CD4-positive, alpha-beta T cell treated with Interleukin-2 at 100 ng/mL for 4 hours (primary cell): ENCODE measurements at places on chromosomes 12 and 14.

GRCh38 chr12:85923767-85924331 is 49.8 kb downstream of the NTS start:
- no peak for DNase-seq

DNA sequence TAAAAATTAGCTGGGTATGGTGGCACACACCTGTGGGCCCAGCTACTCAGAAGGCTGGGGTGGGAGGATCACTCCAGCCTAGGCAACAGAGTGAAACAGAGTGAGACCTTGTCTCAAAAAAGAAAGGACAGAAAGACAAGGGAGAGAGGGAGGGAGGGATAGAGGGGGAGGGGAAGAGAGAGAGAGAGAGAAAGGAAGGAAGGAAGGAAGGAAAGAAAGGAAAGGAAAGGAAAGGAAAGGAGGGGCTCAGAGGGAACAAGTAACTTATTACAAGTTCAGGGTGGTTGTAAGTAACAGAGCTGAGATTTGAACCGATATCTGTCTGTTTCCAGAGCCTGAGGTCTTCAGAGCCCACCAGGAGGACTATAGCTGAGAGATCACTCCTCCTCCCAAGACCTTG is 8.3 kb downstream of the IFFO1 start:
- DNase-seq: no peak

DNA sequence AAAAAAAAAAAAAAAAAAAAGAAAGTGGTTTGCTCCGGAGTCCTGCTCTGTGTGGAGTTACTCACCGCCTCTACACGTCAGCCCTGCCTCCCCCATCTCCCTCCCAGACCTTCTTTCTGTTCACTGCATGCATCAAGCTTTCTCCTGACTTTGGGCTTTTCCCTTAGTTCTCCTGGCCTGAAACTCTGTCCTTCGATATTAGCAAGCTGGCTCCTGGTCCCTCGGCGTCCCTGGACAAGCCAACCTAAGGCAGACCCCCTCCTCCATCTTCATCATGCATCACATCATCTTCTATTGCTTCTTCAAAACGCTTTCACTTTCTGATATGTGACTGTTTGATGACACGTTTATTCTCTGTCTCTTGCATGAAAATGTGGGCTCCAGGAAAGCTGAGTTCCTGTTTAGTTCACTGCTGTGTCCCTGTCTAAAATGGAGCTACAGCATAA is 40.6 kb downstream of the SLC15A4 start:
- DNase-seq: peak; percentile 24

GRCh38 chr14:69137843-69138535 is 14.9 kb downstream of the DCAF5 start:
- peak; percentile 13 for DNase-seq

GRCh38 chr12:94674051-94674451 is 23.7 kb upstream of the TMCC3 start:
- DNase-seq: no peak

GRCh38 chr14:32050878-32051277 is 26.2 kb upstream of the ARHGAP5 start:
- DNase-seq: no peak

DNA sequence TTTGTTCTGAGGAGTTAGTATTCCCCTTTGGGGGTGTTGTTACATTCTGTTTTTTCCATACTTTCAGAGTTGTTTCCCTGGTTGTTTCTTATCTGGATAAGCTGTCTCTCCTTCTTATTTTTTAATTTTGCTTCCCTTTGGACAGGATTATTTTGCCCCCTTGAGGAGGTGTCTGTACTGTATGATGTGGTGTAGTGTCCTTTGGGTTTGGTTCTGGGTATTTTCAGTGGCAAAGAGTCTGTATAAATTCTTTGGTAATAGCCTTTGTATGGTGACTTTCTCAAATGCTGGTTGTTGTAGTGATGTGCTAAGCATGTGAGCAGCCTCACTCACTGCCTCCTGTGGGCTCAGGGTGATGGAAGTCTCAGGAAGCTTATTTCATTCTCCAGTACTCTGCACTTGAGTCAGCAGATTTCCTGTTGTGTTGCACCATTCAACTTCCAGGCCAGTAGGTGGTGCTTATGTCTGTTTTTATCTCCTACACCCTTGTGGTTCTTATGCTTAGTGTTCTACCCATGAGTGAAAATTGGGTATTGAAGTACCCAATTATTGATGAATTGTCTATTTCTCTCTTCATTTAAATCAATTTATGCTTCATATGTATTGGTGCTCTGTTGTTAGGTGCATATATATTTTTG is 103.3 kb upstream of the PMCH start:
- peak; percentile 13 for DNase-seq

- no peak for DNase-seq
These were observed 111.2 kb downstream of the LGMN start for GRCh38 chr14:92637228-92637627.

- peak; percentile 76 for DNase-seq
These were observed 4.9 kb downstream of the ZBTB39 start for GRCh38 chr12:57001448-57001906.

DNA sequence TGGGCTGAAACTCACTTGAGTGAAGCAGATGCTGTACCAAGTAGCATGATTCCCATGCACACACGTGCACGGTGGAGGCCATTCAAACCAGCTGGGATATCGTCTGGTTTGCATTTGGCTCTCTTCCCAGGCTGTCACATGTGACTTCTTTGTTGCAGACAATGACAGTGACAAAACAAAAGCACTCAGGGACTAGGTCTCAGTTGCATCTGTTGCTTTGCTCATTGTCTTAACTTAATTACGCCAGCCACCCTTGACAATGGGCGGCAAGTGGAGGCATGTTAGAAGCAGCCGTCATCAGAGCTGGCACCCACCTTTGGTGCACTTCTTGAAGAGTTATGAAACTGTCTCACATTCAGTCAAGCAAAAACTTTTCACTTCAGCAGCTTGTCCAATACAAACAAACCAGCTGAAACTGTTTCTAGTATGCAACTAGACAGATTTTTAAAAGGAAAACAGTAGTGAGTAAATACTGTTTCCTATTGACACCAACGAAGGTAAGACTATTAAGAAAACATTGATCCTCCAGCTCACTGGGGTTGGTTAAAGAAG is 74.3 kb downstream of the IGF1 start:
- DNase-seq: no peak

GRCh38 chr12:14994610-14995009 is 21.8 kb downstream of the PDE6H start:
- DNase-seq: no peak

GRCh38 chr14:95098984-95099599 is 58.2 kb downstream of the DICER1 start:
- DNase-seq: peak; percentile 29

- peak; percentile 62 for DNase-seq
These were observed 108.3 kb downstream of the CRADD start for GRCh38 chr12:93785249-93786010.

DNA sequence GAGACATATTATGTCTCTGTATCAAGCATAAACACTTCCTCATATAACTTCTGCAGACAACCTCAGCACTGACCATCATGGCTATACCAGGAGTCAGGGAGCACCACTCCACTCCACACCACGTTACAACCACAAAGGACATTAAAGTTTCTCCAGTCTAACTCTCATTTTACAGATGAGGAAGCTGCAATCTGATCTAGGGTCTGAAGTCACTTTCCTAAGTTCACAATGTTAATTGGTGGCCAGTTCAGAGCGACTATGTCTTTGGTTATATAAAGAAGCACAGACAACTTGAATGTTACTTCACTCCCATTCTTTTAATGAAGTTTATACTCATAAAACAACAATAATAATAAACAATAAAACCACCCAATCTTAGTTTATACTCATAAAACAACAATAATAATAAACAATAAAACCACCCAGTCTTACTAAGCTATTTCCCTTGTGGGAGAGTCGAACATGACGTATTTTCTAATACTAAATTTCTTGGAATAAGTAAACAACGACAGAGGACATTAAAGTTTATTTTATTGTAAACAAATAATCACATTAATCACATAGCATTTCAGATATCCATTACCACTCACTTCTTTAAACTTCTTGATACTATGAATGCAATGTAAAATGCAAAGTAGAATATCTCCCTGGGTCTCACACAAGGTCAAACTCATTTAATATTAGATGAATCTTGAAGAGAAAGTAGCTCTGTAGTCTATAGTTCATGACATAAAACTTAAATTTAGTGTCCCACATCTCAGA is 72.4 kb upstream of the SSTR1 start:
- no peak for DNase-seq
